ENCODE measurements at places on chromosomes 3 and 15.

DNA sequence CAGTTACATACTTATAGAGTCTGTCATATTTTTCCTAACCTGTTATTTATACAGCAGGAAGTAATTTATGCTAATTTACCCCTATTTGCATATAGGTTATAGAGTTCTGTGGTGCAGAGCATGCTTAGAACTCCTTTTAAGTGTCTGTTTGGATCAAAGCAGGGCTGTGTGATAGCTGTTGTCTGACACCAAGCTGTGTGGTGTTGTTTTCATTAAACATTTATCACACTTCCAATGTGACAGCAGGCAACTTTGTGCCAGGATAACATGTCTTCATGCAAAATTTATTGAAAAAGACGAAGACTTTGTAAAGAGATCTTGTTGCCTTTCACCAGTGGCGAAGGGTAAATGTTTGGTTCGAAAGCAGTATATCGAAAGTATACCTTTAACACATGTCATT is 100.2 kb downstream of the RSRC1 start:
- DNase-seq: no peak

DNA sequence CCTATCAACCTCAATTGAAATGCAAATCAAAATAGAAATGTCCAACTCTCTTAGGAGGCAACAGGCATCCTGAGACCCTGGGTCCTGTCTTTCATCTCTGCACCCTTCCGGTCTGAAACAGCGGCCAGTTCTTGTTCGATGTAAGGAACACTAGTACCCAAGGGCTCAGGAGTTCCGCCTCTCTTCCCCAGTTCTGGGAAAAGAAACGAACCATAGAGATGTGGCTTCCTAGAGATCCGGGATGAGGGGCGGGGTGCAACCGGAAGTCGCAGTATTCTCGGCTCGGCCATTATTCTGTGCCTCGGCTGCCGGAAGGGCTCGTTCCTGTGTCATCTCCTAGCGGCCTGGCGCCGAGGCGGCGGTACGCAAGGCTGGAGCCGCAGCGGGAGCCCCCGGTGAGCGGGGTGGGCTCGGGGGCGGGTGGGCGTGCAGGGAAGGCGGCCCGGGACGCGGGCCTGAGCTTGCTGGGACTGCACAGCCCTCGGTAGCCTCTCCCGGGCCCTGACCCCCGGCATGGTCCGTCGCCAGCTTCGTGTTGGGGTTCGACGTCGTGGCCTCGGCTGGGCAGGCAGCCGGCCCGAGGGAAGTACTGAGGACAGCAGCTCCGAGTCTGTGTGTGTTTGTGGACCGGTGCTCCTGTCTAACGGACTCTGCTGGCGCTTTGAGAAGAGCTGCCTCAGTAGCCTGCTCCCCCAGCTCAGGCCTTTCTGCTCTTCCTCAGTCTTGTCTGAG is at the start of gene ZNF197:
Gene ZNF197, plus strand, starts transcription at position 288 of the 732 bp plus-strand sequence. CDS start 4,119 bp downstream, outside the sequence.
- peak; percentile 91 for DNase-seq

GRCh38 chr3:56962206-56962605 is 98.3 kb upstream of the SPATA12 start:
- peak; percentile 3 for DNase-seq

DNA sequence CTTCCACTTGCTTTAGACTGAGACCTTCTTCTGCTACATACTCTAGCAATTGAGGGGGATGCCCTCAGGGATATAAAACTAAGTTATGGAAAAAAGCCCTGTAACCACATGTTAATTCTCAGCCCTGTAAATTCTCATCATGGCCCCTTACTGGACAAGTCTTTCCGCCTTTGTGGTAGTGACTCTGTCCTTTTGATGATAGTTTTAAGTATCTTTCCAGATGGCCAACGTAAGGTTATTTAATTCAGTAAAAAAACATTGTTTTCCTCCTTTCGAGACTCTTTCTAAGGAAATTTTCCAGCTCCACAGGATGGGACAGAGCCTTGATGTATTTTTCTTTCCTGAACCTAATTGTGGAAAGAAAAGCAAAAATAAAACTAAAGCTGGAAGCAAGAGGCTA is 25.3 kb upstream of the TM4SF4 start:
- no peak for DNase-seq

DNA sequence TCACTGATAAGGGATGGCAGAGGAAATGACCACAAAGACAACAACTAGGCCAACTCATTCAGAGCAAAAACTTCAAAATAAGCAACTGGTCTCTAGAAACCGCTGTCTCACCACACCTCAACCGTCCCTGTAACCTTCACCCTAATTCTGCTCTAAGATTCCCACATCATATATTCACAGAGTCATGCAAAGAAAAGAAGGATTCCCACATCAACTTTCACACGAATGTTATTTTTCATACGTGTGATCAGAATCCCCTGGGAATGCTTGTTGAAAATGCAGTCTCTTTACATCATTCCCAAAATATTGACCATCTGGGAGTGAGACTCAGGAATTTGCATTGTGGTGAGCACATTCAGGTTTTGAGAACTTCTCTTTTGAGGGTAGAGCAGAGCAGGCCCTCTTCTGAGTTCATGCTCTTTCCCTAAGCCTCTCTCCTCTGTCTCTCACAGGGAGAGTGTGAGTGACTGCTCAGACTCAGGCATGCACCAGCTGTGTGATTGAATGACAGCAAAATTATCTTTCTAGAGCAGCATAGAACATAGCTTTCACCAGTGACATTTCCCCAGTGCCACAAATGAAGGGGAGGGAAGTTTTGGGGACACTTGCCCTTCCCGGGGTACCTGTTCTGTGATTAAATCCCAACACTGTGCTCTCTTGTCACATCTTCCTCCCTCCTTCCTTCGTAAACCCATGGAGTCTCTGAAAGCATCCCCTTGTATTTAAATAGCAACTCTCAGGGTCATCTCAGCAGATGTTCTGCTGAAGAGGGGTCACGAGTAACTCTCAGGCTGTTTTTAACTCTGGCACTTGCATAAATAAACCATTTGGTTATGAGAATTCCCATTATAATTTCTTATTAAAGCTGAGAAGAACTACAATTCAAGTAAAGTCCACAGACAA is 170.9 kb downstream of the PLCL2 start:
- no peak for DNase-seq

GRCh38 chr3:178518660-178519396 is 17.4 kb upstream of the KCNMB2 start:
- DNase-seq: no peak

DNA sequence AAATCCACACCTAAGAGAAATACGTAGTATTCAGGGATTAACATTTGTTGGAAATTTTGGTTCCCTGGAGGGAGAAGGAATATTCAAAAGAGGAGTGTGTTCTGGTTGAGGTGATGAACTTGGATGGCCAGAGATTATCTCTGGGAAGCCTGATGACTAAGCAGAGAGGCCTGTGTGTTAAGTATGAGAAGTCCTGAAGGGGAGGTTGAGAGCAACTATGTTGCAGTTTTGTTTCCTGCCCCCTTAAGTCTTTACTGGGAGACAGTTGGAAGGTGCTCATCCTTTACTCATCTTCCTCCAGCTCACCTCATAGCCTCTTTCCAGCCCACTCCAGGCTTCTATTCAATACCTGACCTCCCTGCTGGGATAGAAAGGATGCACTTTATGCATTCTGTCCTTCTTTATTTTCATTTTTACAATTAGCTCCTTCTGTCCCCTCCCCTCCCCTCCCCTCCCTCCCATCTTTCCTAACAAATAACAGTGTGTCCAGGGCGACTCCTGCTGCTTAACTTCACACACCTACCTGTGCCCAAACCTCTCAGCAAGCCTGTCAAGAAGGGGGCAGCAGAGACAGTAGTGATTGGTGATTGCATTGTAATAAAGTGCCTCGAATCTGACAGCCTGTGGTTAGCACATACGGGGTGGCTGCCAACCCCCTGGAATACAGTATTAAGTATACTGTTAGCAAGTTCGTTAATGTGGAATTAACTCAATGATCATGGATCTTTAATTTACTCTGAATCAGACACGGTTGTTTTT is 11.9 kb downstream of the RAP2B start:
- no peak for DNase-seq

DNA sequence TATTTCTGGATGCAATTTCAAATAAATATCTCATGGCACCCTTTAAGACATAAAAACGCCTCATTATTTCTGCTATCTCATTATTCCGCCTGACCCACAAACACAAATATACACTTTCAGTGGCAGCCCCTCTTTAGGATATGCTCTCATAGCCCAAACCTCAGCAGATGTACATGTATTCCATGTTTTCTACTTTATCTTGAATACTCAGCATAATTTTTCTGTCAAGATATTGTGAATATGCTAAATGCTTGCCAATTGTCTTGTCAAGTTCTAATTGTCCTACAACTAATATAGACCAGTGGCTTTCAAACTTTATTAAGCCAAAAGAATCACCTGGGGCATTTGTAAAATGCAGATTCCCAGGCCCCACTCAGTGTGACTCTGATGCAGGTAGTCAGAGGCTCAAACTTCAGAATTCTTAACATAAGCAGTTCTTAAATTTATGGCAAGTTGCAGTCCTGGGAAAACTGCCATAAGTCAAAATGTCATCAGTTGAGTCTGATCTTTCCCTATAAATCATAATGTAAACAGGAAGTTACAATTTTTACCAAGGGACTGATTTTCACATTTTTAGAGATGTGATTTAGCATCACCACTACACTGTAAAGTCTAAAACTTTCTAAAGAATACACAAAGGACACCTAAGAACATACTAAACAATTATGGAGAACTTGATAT is 135.1 kb downstream of the TBL1XR1 start:
- no peak for DNase-seq

DNA sequence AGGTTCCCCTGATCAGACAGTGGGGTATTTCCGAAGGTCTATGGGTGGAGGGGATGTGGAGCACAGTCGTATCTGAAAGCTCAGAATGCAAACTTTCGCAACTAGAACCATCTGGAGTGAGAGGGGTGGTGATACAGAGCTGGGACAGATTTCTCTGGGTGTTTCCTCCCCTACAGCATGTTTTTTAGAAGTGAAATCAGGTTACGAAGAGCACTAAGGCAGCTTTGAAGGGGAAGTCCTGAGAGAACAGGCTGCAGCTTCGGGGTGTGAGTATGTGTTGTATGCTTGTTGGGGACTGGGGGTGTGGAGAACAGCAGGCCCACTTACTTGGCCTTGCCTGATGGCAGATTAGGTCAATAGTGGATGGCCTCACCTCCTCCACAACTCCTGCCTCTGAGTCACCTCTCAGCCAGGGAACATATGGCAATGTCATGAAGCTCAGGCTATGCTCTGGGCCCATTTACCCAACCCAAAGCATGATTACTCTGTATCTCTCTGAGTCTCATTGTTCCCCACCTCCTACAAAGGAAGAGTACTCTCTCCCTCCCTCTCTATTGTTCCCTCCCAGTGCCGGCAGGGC is 107.2 kb upstream of the RASGRP1 start:
- DNase-seq: no peak

DNA sequence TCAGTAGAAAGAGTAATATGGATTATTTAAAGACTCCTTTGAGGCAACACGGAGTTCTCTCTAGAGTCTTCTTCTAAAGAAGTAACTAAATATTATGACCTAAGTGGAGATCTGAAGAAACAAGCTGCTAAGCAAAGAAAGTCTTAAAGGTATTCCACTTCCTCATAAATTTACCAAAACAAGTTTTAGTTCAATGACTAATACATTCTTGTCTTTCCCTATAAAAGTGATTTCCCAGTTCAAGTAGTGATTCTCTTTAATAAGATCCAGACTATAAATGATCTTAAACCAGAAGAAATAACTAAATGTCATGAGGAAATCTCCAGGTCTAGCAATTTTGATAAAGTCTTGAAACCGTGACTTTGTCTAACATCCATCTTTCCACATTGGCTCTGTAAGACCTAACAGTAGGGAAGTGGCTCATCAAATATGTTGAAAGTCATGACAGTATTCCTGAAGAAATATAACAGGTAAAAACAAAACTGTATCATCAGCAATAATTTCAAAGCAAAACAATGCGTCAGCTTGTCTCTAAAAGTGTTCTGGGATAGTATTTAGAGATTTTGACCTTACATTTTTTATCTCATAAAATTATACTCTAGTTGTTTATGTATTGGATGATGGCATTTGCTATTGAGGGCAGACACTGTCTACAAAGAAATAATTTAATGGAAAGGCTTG is 51.8 kb upstream of the NEDD4 start:
- no peak for DNase-seq

DNA sequence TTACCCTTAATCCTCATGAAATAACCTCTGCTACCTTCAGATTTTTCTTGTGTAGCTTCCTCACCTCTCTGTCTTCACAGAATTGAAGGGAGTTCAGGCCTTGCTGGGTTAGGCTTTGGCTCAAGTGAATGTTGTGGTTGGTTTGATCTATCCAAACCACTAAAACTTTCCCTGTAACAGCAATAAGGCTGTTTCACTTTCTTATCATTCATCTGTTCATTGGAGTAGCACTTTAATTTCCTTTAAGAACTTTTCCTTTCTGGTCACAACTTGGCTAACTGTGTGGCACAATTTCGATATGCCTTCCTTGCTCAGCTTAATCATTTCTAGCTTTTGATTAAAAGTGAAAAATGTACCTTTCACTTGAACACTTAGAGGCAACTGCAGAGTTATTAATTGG is 129.8 kb downstream of the NR1I2 start:
- no peak for DNase-seq

- no peak for DNase-seq
Observed at GRCh38 chr3:15271785-15272381, 60.5 kb downstream of the SH3BP5 start.

DNA sequence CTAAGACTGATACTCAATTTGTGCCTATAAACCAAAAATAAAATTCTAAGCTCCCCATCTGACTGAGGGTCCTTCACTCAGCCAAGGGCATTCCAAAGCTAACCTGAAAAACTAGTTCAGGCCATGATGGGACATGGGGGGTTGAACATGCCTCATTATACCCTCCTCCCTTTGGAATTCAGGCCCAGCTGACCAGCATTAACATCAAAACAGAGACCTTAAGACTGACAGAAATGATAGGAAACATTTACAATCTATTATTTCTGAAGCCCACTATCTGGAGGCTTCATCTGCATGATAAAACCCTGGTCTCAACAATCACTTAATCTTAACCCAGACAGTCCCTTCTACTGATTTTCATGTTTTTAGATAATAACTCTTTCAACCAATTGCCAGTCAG is 140.4 kb downstream of the ANO10 start:
- no peak for DNase-seq

DNA sequence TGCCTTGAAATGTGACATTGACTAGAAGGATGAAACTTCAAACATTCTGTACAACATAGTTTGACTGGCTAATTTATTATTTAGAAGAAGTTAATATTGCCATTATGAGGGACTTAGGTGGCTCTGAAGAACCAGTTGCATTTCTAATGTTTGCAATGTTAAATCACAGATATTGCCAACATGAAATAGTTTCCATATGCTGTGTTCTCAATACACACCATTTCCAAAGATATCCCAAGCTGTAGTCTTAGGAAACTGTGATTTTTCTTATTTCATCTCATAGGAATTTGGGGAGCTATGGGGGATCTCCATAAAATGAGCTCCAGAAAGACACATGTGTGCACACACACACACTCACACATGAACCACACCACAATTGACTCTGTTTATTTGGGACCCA is 36.3 kb downstream of the ALG1L2 start:
- no peak for DNase-seq

- DNase-seq: no peak
Observed at GRCh38 chr3:153355559-153355958, 193.5 kb downstream of the RAP2B start.

- DNase-seq: no peak
Observed at GRCh38 chr3:108487439-108487838, 23.0 kb downstream of the MYH15 start.

- DNase-seq: no peak
Observed at GRCh38 chr15:40768521-40769273, 1.1 kb upstream of the C15orf62 start.

- DNase-seq: no peak
Observed at GRCh38 chr3:74314696-74315095, 299.8 kb downstream of the CNTN3 start.

GRCh38 chr3:115233021-115233420 is 85.9 kb upstream of the ZBTB20 start:
- no peak for DNase-seq
